ENCODE measurements at places on chromosomes 16 and 17.

DNA sequence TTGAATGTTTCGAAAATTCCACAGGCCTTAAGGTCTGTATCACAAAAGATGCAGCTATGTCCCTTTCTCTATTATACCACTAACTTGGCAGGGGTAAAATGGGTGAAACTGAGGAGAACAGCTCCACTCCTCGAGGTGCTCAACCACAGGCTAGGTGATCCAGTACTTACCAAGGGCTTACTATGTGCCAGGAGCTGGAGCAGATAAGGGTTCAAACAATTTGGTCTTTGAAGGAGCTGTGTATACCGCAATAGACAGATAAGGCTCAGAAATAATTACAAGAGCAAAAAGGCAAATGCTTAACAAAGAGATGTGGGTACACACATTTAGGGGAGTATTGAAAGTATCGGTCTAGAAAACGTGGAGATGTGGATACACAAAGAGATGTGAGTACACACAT lies 1.5 kb downstream of the XPO6 start:
- DNase-seq = no peak

DNA sequence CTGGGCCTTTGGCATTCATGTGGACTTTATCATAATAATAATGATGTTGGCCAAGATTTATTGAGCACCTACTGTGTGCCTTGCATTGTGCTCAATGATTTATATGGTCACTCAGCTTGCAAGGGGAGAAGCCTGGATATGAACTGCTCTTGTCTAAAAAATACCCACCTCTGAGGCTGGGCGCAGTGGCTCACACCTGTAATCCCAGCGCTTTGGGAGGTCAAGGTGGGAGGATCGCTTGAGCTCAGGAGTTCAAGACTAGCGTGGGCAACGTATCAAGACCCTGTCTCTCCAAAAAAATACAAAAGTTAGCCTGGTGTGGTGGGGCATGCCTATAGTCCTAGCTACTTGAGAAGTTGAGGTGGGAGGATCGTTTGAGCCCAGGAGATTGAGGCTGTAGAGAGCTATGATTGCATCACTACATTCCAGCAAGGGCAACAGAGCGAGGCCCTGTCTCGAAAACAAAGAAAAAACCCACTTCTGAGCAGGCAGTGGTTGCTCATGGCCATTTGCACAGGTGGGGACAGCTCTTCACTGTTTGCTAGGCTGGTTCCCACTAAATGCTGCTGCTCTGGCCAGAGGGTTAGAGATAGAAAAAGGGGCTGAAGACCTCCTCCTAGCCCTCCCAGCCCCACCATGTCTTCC lies 4.3 kb upstream of the ADGRG1 start:
- DNase-seq = no peak

GRCh38 chr16:1026784-1027500 lies 45.4 kb downstream of the SOX8 start:
- DNase-seq = no peak

DNA sequence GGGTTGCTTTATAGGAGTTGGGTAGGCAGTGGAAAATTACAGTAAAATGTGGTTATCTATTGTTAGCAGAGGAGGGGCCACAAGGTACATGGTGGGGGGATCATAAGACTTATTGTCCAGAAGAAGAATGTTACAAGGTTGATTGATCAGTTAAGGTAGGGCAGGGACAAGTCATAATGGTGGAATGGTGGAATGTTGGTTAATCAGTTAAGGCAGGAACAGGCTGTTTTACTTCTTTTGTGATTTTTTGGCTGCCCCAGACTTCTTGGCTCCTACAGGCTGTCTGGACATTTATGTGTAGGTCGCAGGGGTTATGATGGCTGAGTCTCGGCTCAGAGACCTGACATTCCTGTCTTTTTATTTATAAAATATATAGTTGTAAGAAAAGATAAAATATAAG lies 2277.1 kb downstream of the TP53TG3F start:
- DNase-seq = no peak

- DNase-seq = no peak
Measured at GRCh38 chr16:9499941-9500593, 408.6 kb downstream of the HAPSTR1 start.

GRCh38 chr17:76082326-76083251 lies 3.6 kb downstream of the ZACN start:
- DNase-seq = no peak

GRCh38 chr16:66342294-66342900 lies 24.1 kb upstream of the CDH5 start:
- no peak for DNase-seq

- no peak for DNase-seq
Measured at GRCh38 chr16:13781575-13782338, 138.2 kb upstream of the ERCC4 start.

GRCh38 chr16:69073181-69073702 lies 32.2 kb upstream of the HAS3 start:
- no peak for DNase-seq

DNA sequence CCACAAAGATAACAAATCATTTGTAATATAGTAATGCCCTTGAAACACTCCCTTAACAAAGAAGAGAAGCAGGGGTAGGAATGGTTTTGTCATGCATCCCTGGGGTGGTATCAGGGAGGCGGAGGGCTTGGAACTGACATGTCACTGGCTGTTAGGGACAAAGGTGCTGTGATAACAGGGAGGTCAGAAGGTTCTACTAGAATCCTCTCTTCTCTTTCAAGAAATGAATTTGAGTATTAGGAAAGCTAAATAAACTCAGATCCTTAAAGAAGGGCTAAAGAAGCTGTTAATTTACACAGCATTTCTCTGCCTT lies 65.4 kb upstream of the ADAMTS18 start:
- no peak for DNase-seq

- no peak for DNase-seq
Measured at GRCh38 chr17:34781071-34781470, 180.2 kb downstream of the CCT6B start.

DNA sequence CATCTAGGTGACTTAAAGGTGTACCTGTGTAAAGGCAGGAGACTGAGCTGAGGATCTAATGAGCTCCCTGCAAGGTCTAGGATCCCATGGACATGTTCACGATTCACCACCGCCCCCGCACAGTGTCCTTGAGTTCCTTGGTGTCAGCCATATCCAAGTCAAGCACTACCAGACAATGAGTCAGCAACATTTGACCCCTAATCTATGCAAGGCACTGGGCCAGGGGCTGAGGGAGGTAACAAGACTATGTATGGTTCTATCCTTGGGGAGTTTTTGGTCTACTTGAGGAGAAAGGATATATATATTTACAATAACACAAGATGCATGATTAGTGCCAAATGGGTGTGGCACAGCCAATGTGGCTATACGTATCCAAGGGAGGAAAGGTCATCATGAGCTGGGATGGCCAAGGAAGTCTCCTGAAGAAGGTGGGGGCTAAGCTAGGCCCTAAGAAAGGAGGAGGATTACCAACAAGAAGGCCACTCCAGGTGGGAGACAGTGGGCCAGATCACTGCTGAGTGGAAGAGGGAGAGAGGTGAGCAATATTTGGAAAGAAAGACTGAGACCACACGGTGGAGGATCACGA lies 35.0 kb downstream of the ITGB3 start:
- no peak for DNase-seq

GRCh38 chr16:75841517-75841916 lies 115.2 kb upstream of the CPHXL start:
- no peak for DNase-seq
